ENCODE measurements at places on chromosomes 2 and 18.

- no peak for DNase-seq
These were observed 73.3 kb downstream of the LDLRAD4 start for GRCh38 chr18:13291745-13292447.

DNA sequence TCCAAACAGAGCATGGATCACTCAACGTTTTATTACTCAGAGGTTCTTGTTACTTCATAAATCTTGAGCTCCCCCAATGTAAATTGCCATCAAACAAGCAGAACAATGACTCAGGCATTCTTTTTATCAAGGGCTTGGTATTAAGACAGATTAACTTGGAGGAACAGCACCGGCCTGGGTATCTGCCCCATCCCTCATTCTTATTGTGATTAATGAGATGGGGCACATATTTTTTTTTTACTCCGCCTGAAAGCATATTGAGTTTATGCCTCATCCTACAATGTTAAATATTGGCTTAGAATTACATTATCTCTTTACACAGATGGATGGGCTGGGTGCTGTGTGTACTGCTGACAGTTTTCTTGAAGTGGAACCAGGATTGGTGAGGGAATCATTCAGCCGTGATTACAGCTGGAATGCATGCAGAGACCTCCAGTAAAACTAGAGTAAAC lies 387.3 kb downstream of the CLIP4 start:
- DNase-seq: no peak

DNA sequence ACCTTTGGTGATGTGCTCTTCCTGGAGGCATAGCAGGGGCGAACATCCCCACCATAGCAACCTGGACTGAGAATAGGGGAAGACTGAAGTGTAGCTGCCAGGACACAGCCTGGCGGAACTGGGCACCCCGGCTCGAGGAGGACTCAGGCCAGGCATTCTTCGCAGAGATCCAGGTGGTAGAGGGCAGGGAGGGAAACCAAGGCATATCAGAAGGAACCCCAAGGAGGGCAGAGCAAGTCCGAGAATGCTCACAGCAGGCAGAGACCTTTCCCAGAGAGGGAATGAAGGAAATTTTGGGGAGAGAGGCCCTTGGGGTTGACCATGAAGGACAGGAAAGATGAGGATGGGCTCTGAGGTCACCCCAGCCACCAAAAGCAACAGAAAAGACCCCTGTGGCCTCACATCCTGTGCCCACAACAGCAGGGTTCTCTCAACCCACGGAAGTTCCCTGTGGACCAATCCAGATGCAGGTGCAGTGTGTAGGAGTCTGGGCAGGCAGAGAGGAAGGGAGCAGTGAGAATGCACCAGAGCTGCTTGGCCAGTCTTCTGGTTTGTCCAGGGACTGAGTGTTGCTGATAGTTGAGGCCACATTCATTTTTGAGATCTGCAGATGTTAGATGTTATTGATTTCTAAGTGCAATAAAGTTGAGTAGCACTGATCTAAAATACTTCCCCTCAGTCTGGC lies 136.9 kb downstream of the PXDN start:
- DNase-seq: no peak

GRCh38 chr2:26852405-26853306 lies 4.7 kb downstream of the DPYSL5 start:
- no peak for DNase-seq
